ENCODE measurements at places on chromosomes 7 and 10. TPM values are rescaled to one million over a fixed set of nuclear protein-coding genes. Genes with fewer than 3 reads are reported as not detected.

GRCh38 chr7:42877862-42878261 is 34.0 kb downstream of the C7orf25 start:
- no peak overlapping the region for H3K27ac ChIP-seq
- no peak for DNase-seq
- H3K36me3 ChIP-seq = no peaks in the 10 kb centered on the region
- no peaks in the 10 kb centered on the region for H3K27me3 ChIP-seq

DNA sequence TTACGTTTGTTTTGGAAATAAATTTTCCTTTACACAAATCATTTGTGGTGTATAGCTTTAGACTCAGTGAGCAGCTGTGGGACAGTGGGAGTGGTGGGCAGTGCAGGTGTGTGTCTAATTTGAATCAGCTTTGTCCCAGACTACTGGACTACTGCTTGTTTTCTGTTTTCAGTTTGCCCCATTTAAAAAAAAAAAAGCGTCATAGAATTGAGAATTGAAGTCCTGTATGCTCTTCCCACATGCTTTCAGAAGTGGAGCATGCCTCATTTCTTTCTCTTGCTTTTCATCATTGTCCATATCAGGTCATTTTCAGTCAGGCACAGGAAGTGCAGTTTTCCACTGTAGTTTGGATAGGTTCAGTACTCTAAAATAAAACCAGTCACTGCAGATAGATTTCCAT is 66.1 kb downstream of the SHH start:
- H3K27ac ChIP-seq = no peak overlapping the region
- no peak overlapping the region for H3K4me3 ChIP-seq

GRCh38 chr10:120749072-120749471 is 102.1 kb upstream of the WDR11 start:
- H3K4me3 ChIP-seq = no peak overlapping the region
- DNase-seq = no peak
- no peak overlapping the region for H3K27ac ChIP-seq
- H3K27me3 ChIP-seq = no peaks in the 10 kb centered on the region

GRCh38 chr7:134870156-134870555 is 90.7 kb downstream of the CALD1 start:
- no peak overlapping the region for H3K4me3 ChIP-seq
- H3K4me1 ChIP-seq = peaks cover 11% of the 10 kb centered on the region
- no peaks in the 10 kb centered on the region for H3K27me3 ChIP-seq

Gene AGAP9
- total RNA-seq = 14.9 TPM

Gene ODAD2
- total RNA-seq = 0.63 TPM

- H3K27ac ChIP-seq = no peak overlapping the region
- no peaks in the 10 kb centered on the region for H3K36me3 ChIP-seq
- no peaks in the 10 kb centered on the region for H3K27me3 ChIP-seq
- H3K4me1 ChIP-seq = peaks cover 4% of the 10 kb centered on the region
- no peak overlapping the region for H3K4me3 ChIP-seq
These were observed 15.8 kb downstream of the SCIN start for GRCh38 chr7:12586271-12586670.

Gene WDR86
- 71.8 TPM for total RNA-seq

Gene ANKMY2
- total RNA-seq = 54.1 TPM
